ENCODE measurements at places on chromosomes 13 and 19.
A peak's percentile ranks its signal among the peaks of the same experiment; 100 is the strongest.

GRCh38 chr19:36113894-36114720, 568 bp downstream of the POLR2I start:
- DNase-seq: peak; percentile 29

DNA sequence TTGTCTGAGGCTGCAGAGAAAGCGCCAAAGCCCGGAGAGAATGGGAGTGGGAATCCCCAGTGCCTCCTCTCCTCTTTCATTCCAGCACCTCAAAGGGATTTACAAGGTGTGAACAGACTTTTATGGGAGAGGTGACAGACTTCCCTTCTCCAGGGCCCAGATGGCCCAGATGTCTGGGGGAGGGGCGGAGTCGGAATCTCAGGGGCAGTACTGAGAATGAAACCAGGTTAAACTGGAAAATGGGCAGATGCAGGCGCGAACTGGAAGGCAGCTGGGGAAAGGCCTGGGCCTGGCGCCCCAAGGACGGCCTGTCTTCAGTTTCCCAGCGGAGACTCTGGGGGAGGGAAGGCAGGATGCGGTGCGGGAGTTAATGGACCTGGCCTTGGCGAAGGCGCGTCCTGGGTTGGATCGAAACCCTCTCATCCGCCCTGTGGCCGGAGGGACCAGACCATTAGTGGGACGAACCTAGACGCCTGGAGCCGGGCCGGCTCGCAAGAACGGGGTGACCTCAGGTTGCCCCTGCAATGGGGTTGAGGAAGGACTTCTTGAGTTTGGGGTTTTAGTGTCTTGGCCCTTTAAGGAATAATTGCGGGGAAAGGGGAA, 592 bp upstream of the TRIP10 start:
- peak; percentile 39 for DNase-seq

GRCh38 chr13:89205856-89206520, 1534.8 kb downstream of the SLITRK5 start:
- no peak for DNase-seq

- no peak for DNase-seq
These were observed 1.5 kb upstream of the TRAPPC5 start for GRCh38 chr19:7678971-7679751.

GRCh38 chr19:4369109-4369887, 25.9 kb downstream of the MPND start:
- DNase-seq: no peak

DNA sequence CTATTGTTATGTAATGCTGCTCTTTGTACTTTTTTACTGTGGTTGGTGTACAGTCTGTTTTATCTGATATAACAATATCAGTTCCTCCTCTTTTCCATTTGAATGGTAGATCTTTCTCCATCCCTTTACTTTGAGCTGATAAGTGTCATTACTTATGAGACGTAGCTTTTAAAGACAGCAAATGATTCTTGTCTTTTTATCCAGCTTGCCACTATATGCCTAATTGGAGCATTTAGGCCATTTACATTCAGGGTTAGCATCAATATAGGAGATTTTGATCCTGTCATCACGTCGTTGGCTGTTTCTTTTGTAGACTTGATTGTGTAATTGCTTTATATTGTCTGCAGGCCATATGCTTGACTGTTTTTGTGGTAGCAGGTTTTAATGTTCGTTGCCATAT, 894.2 kb upstream of the ATXN8OS start:
- no peak for DNase-seq

DNA sequence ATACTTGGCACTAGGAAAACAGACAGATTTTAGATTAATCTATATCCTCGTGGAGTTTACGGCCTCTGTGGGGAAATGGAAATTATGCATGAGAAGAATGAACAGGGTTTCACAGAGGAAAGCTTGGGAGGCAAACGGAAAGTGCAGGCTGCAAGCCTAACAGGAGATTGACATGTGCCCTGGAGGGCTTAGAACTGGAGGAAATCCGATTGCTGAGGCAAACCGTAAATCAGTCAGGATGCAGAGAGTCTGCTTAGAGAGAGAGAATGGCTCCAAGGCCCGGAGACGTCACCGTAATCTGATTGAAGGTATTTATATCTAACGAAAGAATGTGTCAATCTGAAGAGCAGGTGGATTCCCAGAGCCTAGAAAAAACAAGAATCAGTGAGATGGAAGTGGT, 143.2 kb downstream of the KATNAL1 start:
- DNase-seq: no peak

Measured in fibroblast of pulmonary artery (primary cell).